ENCODE measurements at places on chromosomes 2 and 18.

DNA sequence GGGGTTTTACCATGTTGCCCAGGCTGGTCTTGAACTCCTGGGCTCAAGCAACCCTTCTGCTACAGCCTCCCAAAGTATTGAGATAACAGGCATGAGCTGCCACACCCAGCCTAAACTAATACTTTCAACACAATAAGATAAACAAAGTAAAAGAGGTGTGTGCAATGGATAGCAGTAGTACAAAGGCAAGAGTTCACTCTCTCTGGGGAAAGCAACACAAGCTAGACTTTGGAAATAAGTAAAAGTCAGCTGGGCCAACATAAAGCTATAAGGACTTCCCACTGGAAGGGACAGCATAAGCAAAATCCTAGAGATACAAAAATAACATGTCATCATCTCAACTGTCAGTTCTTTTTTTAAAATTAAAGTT lies 5.2 kb upstream of the NOSTRIN start:
- no peaks in the 10 kb centered on the region for H3K36me3 ChIP-seq
- no peaks in the 10 kb centered on the region for H3K27me3 ChIP-seq
- no peak overlapping the region for H3K27ac ChIP-seq
- no peak for DNase-seq
- no peaks in the 10 kb centered on the region for H3K4me1 ChIP-seq

- no peaks in the 10 kb centered on the region for H3K4me1 ChIP-seq
- no peak for DNase-seq
- no peak overlapping the region for H3K4me3 ChIP-seq
- no peak overlapping the region for H3K27ac ChIP-seq
- no peaks in the 10 kb centered on the region for H3K27me3 ChIP-seq
These were observed 411.3 kb downstream of the CMPK2 start for GRCh38 chr2:6454286-6454990.

GRCh38 chr18:59298871-59299270 lies 19.6 kb downstream of the CPLX4 start:
- no peaks in the 10 kb centered on the region for H3K36me3 ChIP-seq
- H3K27me3 ChIP-seq = peaks cover 15% of the 10 kb centered on the region
- peaks cover 3% of the 10 kb centered on the region for H3K4me1 ChIP-seq
- H3K27ac ChIP-seq = no peak overlapping the region
- no peak for DNase-seq

- H3K36me3 ChIP-seq = no peaks in the 10 kb centered on the region
- peaks cover 9% of the 10 kb centered on the region for H3K27me3 ChIP-seq
- no peak for DNase-seq
- H3K27ac ChIP-seq = no peak overlapping the region
- H3K4me3 ChIP-seq = no peak overlapping the region
- no peaks in the 10 kb centered on the region for H3K4me1 ChIP-seq
These were observed 133.3 kb upstream of the HS6ST1 start for GRCh38 chr2:128452024-128452411.

- H3K4me1 ChIP-seq = no peaks in the 10 kb centered on the region
- no peaks in the 10 kb centered on the region for H3K36me3 ChIP-seq
- no peak overlapping the region for H3K4me3 ChIP-seq
- no peak overlapping the region for H3K27ac ChIP-seq
- peaks cover 3% of the 10 kb centered on the region for H3K27me3 ChIP-seq
- DNase-seq = no peak
These were observed 18.8 kb upstream of the TAF1B start for GRCh38 chr2:9824441-9824840.

DNA sequence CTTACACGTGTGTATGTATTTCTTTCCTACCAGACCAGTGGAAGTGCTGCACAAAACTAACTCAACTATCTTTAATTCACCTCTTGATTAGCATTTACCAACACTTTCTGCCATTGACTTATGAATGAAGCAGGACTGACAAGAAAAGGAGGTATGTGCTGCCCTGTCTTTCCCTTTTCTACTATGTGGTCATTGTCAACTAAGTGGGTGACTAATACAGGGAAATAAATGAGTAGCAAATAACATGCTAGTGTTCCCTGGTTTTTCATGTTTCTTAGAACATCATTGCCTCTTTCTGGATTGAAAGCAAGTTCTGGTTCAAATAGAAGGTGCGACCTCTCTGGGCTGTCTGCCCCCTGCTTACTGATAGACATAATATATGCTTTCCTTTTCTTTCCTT lies 58.0 kb downstream of the LINC00305 start:
- H3K27me3 ChIP-seq = no peaks in the 10 kb centered on the region
- no peak overlapping the region for H3K27ac ChIP-seq
- DNase-seq = no peak
- no peaks in the 10 kb centered on the region for H3K36me3 ChIP-seq

DNA sequence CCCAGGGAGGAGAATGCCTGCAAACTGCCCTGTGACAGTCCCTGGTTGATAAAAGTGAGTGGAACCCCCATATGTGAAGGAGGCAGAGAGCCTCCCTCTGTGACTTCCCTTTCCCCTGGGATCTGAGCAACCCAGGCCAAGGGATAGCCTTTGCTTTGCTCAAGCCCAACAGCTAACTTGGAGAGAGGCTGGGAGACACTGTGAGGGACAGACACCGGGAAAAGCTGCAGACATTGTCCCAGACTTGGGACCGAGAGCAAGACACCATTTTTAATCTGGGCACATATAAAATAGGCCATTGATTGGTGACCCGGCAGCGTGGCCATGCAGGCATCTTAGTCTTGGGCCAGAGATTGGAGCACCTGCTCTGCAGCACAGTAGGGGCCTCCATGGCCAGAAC lies 96.1 kb upstream of the SALL3 start:
- H3K27ac ChIP-seq = no peak overlapping the region
- H3K4me1 ChIP-seq = no peaks in the 10 kb centered on the region
- DNase-seq = no peak
- H3K36me3 ChIP-seq = no peaks in the 10 kb centered on the region
